ENCODE measurements at places on chromosomes 1 and 21. TPM values are rescaled to one million over a fixed set of nuclear protein-coding genes. Genes with fewer than 3 reads are reported as not detected.
A peak's percentile ranks its signal among the peaks of the same experiment; 100 is the strongest.

The NGF gene
- polyA plus RNA-seq: not detected

The BCAN gene
- not detected for polyA plus RNA-seq

The AMY1C gene
- not detected for polyA plus RNA-seq

The CRNN gene
- not detected for polyA plus RNA-seq

DNA sequence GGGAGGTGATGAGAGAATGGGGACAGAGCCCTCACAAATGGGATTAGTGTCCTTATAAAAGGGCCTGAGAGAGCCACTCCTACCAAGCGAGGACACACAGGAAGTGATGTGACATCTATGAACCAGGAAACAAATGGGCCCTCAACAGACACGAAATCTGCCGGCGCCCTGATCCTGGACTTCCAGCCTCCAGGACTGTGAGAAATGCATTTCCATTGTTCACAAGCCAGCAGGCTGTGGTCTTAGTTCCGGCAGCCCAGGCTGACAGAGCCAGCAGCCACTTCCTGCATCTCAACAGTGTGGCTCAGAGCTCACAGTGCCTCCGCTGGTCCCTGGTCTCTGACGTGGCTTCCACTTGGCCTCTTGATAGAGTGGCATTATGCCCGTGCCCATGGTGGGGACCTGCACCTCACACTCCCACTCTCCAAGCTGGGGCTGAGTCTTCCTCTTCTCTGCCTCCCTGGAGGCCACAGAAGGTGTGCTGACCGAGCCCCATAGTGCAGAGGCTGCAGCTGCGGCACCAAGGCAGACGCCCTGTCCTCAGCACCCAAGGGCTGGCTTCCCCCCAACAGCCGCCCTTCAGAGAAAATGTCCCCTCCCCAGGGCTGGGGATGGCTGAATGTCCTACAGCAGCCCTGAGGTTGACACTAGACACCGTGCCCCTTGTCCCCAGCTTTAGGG lies 44.9 kb downstream of the ACOT7 start:
- peaks cover under 1% of the 10 kb centered on the region for H3K36me3 ChIP-seq
- peak overlapping the region; percentile 78 for H3K4me3 ChIP-seq
- DNase-seq: peak; percentile 73
- peaks cover 2% of the 10 kb centered on the region for H3K27me3 ChIP-seq
- peak overlapping the region; percentile 94 for H3K27ac ChIP-seq

DNA sequence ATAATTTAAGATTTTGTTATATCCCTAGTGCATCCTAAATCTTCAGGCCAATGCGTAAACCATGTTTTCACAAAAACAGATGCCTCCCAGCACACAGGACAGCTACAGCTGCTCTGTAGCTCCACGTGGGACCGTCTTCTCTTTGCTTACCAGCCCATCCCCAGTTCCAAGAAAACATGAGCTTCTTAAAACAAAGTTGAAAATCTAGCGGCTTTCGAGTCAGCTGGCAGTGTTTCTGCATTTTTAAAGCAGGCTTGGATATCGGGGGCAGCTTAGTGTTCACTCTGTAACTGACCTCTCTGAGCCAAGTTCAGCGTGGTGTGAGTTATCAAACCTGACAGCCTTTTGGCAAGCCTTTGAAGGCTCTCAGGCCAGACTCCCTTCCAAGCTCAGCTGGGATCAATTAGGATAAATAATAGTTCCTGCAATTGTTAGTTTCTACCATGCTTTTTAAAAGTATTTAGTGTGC lies 881.5 kb downstream of the LTN1 start:
- H3K4me1 ChIP-seq: no peaks in the 10 kb centered on the region
- DNase-seq: no peak
- no peaks in the 10 kb centered on the region for H3K36me3 ChIP-seq
- no peaks in the 10 kb centered on the region for H3K27me3 ChIP-seq
- H3K4me3 ChIP-seq: no peak overlapping the region

DNA sequence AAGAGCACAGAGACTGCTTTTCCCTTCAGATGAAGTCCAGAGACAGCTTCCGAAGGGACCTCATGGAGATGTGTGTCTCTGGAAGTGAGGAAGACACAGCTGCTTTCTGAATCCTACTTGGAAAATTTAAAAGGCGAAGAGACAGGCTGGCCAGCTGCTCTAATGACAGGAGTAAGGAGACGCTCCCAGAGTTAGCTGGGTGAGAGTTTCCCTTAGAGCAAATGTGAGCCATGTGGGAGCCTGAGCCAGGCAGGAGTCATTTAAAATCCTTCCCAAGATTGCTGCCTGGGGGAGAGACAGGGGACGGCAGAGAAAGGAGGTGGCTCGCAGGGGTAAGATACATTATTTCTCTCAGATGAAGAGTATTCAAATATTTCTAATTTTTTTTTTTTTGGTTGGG lies 53.1 kb downstream of the ZNF326 start:
- H3K27me3 ChIP-seq: no peaks in the 10 kb centered on the region
- H3K36me3 ChIP-seq: no peaks in the 10 kb centered on the region
- no peaks in the 10 kb centered on the region for H3K4me1 ChIP-seq

GRCh38 chr1:55813618-55814017 lies 598.5 kb upstream of the USP24 start:
- H3K4me1 ChIP-seq: peaks cover 4% of the 10 kb centered on the region
- peaks cover 3% of the 10 kb centered on the region for H3K27me3 ChIP-seq
- H3K36me3 ChIP-seq: no peaks in the 10 kb centered on the region
- no peak for DNase-seq
- no peak overlapping the region for H3K4me3 ChIP-seq

GRCh38 chr1:236338096-236338495 lies 56.0 kb upstream of the EDARADD start:
- no peak for DNase-seq
- H3K27me3 ChIP-seq: peaks cover 2% of the 10 kb centered on the region
- H3K4me3 ChIP-seq: no peak overlapping the region
- no peaks in the 10 kb centered on the region for H3K36me3 ChIP-seq
- H3K4me1 ChIP-seq: no peaks in the 10 kb centered on the region
- H3K27ac ChIP-seq: no peak overlapping the region

DNA sequence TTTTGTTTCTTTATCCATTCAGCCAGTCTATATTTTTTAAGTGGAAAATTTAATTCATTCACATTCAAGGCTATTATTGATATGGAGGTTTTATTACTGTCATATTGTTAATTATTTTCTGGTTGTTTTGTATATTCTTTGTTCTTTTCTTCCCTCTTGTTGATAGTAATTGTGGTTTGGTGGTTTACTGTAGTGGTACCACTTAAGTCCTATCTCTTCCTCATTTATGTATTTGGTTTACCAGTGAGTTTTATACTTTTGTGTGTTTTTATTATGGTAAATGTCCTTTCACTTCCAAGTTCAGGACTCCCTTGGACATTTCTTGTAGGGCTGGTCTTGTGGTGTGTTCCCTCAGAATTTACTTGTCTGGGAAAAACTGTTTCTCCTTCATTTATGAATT lies 28.1 kb upstream of the PM20D1 start:
- H3K27me3 ChIP-seq: peaks cover 6% of the 10 kb centered on the region
- no peak for DNase-seq
- no peak overlapping the region for H3K27ac ChIP-seq
- peaks cover 6% of the 10 kb centered on the region for H3K4me1 ChIP-seq
- no peak overlapping the region for H3K4me3 ChIP-seq
- peaks cover 25% of the 10 kb centered on the region for H3K36me3 ChIP-seq

DNA sequence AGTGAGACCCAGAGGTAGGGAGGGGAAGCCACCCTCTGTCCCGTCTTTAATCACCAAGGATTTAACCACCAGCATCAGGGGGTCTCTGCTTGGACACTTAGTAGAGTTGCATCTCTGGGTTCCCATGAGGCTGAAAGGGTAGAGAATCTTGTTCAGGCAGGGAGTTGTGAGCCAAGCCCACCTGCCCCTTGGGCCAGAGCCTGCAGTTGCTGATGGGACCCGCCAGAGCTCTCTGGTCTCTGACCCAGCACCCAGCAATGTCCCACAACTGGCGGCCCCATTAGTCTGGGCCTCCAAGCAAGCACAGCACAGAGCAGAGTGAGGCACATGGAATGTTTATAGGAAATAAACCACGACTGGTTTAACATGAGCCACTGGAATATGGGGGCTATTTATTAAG lies 166.3 kb downstream of the TRIM33 start:
- H3K27me3 ChIP-seq: peaks cover 6% of the 10 kb centered on the region
- H3K27ac ChIP-seq: peak overlapping the region; percentile 93
- DNase-seq: no peak
- H3K4me1 ChIP-seq: peaks cover 78% of the 10 kb centered on the region
- no peaks in the 10 kb centered on the region for H3K36me3 ChIP-seq

DNA sequence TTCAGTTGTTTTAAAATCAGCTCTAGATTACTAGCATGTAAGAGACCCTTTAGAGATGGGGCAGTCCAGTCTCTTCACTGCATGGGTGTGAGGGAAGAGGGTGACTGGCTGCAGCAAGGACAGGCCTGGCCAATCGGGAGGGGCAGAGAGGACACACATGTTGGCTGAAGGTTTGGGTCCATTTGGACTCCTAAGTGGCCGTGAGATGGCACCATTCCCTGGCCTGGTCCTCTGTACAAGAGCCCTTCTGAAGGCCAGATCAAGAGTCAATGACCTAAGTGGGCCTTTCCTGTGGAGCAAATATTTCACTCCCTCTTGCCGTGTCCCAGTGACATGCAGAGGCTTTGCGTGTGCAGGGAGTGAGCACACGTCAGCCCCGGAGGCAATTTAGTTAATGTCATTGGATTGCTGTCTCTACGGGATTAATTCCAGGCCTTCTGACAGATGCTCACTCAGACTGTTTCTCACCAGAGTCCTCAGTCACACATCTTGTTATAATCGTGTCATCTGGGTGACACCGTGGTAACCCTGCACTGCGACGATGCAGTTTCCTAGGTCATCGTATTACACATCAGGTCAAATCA lies 613.0 kb downstream of the NPHP4 start:
- H3K36me3 ChIP-seq: no peaks in the 10 kb centered on the region
- H3K27ac ChIP-seq: no peak overlapping the region
- H3K4me3 ChIP-seq: no peak overlapping the region
- peaks cover 3% of the 10 kb centered on the region for H3K27me3 ChIP-seq
- no peak for DNase-seq

- H3K36me3 ChIP-seq: no peaks in the 10 kb centered on the region
- no peaks in the 10 kb centered on the region for H3K4me1 ChIP-seq
- H3K27ac ChIP-seq: no peak overlapping the region
- peaks cover 3% of the 10 kb centered on the region for H3K27me3 ChIP-seq
- H3K4me3 ChIP-seq: no peak overlapping the region
- DNase-seq: no peak
Measured at GRCh38 chr1:230394134-230394533, 32.0 kb downstream of the PGBD5 start.

DNA sequence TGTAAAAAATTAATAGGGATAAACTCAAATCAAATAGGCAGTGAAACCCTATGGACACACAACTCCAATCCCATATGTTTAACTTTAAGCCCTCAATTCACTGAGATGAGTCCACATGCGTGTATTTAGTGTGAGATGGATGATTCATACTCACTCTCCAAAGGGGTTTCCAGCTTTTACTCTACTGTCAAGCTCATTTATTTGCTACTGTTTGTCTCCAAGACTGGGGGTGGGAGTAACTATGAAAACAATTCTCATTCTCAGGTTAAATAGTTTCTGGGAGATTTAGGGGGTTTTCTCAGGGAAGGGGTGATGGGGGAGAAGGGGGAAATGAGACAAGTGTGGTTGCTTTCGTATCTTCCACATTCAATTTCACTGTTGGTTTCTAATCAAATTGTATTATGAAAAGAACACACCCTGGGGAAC lies 2.7 kb downstream of the RAB29 start:
- peak overlapping the region; percentile 100 for H3K27ac ChIP-seq
- peaks cover 63% of the 10 kb centered on the region for H3K4me1 ChIP-seq
- H3K4me3 ChIP-seq: peak overlapping the region; percentile 100
- H3K36me3 ChIP-seq: peaks cover 19% of the 10 kb centered on the region
- peaks cover 17% of the 10 kb centered on the region for H3K27me3 ChIP-seq
- DNase-seq: no peak

- peaks cover 9% of the 10 kb centered on the region for H3K4me1 ChIP-seq
- no peak overlapping the region for H3K4me3 ChIP-seq
- no peaks in the 10 kb centered on the region for H3K36me3 ChIP-seq
- no peak for DNase-seq
- no peak overlapping the region for H3K27ac ChIP-seq
Measured at GRCh38 chr1:63362578-63362977, 4.8 kb upstream of the ALG6 start.
